ENCODE measurements at places on chromosomes 1 and 21.

DNA sequence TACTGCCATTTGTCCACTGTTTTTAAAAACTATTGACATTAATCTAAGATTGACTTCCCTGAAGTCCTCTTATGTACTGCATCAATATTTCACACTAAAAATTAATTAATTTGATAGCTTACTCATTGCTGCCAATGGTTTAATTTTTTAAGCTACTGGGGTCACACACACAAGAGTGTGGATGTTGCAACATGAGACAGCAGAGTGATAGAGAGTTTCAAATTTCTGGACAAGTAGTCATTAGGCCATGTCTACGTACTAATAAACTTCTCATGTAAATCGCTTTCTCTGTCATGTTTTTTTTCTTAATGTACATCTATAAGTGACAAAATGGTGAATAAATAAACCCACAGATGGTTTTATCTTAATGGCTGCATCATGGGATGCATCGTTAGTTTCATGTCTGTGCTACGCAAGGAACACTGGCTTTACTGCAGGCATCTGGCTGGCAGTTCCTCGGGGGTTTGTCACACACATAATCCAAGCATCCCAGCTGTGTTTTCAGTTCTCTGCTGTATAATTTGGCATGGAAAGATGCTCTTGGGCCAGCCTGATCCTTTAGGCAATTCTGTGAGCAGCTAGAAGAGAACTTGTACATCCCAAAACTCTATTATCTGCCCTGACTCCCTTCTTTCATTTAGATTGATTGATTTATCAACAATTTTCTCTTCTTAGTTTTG is 16.4 kb upstream of the CHODL start:
- no peak for DNase-seq

DNA sequence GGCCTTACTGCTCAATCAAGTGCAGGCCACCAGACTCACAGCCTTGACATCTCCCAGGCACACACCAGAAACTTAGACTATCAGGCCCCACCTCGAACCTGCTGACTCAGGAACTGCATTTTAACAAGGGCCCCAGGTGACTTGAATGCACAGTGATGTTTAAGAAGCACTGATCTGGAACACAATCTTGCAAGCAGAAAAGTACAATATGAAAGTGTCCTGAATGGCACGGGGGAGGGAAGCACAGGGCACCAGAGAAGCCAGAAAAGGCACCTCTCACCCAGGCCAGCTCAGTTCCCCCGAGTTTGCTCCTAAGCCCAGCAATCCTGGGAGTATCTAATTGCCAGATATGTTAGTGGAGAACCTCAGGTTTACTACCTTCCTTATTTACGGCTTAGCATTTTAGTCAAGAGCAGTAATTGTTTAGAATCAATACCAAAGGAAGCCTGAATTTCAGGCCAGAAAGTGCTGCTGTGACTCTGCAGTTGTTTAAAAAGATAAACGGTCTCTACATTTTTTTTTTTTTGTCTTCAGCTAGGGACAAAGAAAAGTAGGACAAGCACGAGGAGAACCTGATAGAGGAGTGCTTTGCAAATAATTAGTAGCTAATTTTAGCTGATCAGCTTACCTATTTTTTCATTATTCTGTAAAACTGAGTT is 50.9 kb upstream of the CDC42BPA start:
- no peak for DNase-seq

DNA sequence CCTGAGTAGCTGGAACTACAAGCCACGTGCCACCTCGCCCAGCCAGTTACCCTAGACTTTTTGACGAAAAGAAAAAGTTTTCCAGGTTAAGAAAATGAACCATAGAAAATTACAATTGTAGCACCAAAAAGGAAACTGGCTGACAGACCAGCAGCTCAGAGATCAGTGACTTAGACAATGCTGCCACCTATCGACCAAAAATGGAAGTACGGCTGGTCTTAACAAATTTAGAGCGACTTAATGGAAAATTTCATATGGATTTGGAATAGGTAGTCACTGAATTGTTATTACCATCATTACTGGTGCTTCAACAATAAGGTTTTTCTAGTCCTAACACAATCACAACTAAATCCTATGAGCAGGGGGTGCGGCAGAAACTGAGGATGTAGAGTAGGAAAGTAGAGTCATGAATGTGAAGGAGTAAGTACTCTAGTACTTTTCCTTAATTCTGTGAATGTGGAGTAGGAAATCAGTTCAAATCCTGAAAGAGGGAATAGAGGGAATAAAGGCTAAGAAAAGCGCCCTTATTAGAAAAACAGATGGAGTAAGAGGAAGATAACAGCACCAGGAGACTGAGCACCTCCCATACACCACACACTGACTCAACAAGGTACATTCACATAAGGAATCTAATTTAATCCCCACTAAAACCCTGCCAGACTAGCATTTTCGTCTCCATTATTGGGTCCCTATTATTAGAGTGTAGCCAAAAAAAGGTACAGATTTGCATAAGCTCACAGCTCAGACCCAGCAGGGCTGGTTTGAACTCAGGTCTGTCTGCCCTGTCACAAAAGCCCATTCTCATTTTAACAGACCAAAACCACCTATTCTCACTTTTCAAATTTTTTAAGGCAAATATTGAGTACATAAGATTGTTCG is 37.9 kb upstream of the MGST3 start:
- DNase-seq: peak; percentile 87

DNA sequence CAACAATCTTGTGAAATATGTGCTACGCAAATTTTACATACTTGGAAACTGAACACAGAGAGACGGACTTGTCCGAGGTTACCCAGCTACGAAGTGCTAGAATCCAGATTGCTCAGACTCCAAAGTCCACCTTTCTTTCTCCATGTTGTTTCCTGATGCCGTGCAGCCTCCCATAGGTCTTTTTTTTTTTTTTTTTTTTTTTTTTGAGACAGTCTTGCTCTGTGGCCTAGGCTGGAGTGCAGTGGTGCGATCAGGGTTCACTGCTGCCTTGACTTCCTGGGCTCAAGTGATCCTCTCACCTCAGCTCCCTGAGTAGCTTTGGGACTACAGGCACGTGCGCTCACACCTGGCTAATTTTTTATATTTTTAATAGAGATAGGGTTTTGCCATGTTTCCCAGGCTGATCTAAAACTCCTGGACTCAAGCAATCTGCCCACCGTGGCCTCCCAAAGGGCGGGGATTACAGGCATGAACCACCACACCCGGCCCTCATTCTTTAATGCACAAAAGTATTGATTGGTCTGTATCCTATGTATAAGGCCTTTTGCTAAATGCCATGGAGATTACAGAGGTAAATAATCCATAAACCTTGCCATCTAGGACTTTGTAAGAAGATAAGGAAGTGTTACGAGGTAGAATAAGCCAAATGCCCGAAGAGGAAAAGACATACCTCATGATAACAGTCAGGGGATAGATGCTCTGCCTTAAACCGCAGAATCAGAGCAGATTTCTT is 92.8 kb downstream of the C1orf21 start:
- DNase-seq: no peak

GRCh38 chr1:155186794-155187455 is 13.3 kb downstream of the TRIM46 start:
- DNase-seq: no peak

DNA sequence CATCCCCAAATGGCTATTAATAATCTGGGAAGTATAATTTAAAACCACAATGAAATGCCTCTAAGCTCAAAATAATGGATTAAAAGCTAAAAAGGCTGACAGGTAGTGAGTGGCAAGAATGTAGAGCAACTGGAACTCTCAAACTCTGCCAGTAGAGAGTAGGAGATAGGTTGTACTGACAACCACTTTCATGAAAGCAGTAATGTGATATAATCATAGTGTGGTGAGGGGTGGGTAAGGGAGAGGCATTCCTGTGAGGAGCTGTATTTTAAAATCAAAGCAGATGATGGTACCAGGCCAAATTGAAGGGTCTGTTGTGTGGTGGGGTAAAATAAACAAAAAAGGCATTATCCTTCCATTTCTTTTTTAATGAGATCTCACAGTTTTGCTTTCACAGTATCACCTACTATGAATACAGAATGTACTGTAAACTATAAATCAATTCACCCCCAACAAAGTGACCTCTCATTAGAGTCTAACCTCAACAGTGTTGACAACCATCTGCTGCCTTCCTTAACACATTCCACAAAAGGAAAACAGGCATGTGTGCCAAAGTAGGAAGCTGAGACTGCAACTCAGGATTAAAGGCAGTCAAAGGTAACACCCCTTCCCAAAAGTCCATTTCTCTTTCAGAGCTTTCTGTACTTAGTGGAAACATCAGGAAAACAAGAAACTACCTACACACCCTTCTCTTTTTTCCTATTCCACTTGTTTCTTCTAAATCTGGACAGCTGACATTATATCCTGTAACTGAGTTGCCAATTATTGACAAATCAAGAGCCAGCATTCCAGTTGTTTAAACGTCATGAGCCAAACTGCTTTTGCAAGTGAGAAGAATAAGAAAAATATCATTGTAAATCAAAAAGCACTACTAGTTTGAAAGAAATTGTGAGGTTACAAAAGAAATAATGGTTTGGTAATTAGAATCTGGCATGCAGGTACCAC is 130.8 kb downstream of the FAF1 start:
- DNase-seq: no peak

- DNase-seq: no peak
Measured at GRCh38 chr1:236338096-236338495, 56.0 kb upstream of the EDARADD start.

DNA sequence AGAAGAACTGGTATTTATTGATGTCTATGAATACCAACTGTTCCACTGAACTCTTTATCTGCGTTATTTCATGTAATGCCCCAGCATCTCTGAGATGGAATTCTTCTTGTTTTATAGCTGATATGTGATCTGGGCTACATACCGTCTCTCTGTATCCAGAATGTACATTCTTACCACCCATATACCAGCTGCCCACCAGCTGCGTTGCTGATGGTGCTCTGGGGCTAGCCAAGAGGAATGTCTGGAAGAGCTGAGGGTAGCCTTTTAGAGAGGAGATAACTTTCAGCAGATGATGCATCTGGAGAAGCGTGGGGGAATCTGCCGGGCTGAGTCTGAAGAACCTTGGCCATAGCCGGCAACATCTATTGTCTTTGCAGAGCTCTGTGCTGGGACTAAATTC is 137.5 kb downstream of the RYR2 start:
- no peak for DNase-seq

DNA sequence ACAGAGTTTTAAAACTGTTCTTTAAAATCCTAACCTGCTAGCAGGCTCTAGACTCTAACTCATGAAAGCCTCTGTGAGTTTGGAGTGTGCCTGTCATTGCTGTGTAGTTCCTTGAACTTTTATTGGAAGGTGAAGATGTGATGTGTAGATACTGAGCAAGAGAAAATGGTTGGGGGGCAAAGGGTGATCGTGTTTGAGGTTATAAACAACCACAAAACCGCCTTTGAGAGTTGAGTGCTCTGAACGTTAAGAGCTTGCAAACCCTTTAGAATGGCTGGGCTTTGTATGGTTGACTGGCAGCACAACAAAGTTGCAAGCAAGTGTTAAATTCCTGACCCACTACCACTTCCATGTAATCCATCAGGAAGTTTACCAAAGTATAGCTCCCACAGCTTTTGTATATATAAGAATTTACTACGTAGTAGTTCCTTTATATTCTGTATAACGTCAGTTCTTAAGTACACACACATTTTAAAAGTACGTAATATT is 19.6 kb downstream of the BACE2 start:
- no peak for DNase-seq

DNA sequence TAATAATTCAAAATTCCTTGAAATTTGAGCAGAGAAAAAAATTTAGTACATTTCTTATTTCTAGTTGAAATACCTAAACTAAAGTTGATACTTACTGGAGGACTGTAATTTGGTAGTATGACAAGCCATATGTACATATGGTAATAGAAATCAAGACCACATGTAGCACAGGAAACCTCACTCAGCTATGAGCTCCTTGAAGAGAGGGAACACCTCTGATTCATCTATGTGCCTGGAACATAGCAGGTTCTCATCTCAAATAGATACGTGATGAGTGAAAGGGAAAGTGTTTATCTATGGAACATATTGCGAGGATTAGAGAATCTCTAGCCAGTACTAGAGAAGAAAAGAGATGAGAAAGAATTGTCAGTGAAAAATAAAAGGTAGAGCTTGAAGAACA is 47.9 kb upstream of the GNG4 start:
- no peak for DNase-seq

DNA sequence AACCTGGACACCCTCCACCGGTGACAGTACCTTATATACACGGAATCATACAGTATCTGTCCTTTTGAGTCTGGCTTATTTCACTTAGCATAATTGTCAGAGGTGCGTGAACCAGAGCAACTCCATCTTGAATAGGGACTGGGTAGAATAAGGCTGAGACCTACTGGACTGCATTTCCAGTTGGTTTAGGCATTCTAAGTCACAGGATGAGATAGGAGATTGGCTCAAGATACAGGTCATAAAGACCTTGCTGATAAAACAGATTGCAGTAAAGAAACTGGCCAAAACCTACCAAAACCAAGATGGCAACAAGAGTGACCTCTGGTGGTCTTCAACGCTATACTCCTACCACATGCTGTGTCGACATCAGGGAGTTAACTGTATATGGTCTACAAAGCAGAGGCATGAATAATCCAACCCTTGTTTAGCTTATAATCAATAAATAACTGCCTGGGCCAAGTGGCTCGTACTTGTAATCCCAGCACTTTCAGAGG is 1.4 kb upstream of the FDPS start:
- DNase-seq: no peak

DNA sequence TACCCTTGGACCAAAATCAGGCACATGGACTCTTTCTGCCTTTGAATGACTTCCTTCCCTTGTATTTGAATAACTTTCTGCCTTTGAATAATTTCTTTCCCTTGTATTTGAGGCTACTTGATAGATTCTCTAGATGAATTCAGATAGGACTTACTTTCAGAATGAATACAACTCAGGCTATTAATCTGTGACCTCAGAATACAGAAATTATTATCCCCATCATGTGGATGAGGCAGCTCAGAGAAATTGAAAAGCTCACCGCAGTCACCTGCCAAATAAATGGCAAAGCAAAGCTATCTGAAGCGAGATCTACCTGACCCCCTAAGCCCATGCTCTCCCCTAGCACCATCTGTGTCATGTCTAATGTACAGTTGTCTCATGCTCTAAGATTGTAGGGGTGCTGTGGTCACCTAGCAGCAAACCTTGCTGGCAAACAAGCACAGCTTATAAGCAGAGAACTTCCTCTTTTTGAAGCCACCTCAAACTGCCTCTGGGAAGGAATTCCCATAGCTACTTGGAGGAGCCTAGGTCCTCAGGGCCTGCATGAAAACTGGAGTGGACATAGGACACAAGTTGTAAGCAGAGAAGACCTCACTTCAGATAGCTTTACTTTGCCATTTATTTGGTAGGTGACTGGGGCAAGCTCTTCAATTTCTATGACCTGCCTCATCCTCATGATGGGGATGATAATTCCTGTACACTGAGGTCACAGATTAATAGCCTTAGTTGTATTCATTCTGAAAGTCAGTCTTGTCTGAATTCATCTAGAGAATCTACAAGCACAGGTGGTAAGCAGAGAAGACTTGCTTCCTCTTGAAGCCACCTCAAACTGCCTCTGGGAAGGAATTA is 66.1 kb downstream of the FASLG start:
- DNase-seq: no peak

GRCh38 chr1:74388855-74389254 is 123.6 kb downstream of the LRRC53 start:
- DNase-seq: no peak

- DNase-seq: no peak
Measured at GRCh38 chr1:63873751-63874150, 99.9 kb downstream of the ROR1 start.

GRCh38 chr1:207302618-207303393 is 18.7 kb upstream of the CD55 start:
- DNase-seq: no peak

GRCh38 chr1:54751426-54751825 is 12.9 kb downstream of the PARS2 start:
- DNase-seq: no peak

- DNase-seq: no peak
Measured at GRCh38 chr1:82260051-82260450, 459.3 kb downstream of the ADGRL2 start.

- no peak for DNase-seq
Measured at GRCh38 chr1:2644171-2644570, 11.4 kb upstream of the MMEL1 start.
